ENCODE measurements at places on chromosomes 3 and 15.

GRCh38 chr3:197511130-197511529 lies 44.6 kb downstream of the BDH1 start:
- no peak for DNase-seq

DNA sequence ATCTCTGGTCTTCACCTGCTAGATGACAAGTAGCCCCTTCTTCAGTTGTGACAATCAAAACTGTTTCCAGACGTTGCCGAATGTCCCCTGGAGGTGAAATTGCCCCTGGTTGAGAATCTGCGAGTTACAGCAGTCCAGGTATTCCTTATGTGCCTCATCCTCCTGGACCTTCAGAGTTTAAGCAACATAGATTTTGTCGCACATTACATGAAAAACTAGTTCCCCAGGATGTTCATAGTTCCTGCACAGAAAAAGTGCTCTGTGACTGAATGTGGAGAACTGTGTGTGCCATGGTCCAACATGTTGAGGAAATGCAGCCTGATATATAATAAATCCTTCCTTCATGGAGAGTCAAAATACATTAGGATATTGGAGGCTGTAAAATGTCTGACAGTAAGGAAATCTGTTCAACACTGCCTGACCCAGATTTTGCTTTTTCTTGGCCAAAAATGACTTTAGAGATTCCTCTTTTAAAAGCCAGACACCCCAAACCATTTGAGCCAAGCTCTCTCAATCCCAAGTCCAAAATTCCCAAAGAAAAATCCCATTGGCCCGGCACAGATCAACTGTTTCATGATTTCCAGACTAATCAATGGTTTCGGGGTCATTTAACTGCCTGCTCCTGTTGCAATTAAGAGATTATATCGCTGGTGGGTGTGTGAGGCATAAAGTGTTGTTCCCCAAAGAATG lies 20.4 kb upstream of the SHC4 start:
- no peak for DNase-seq

DNA sequence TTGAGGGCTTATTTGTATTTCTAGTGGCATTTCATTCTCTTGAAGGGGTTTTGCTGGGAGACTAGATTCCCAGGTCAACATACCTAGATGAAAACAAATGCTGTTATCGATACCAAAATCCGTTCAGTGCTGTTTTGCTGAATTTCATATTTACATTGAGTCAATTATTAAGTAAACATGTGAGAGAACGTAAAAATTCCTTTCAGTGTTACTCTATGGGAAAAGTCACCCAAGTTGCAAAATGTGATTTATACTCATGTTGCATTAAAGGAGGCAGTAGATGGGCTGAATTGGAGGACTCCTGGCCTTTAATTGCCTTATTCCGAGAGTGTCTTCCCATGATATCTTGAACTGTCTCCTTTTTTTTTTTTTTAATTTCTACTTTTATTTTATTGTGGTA lies 1011.3 kb upstream of the NR2F2 start:
- no peak for DNase-seq

DNA sequence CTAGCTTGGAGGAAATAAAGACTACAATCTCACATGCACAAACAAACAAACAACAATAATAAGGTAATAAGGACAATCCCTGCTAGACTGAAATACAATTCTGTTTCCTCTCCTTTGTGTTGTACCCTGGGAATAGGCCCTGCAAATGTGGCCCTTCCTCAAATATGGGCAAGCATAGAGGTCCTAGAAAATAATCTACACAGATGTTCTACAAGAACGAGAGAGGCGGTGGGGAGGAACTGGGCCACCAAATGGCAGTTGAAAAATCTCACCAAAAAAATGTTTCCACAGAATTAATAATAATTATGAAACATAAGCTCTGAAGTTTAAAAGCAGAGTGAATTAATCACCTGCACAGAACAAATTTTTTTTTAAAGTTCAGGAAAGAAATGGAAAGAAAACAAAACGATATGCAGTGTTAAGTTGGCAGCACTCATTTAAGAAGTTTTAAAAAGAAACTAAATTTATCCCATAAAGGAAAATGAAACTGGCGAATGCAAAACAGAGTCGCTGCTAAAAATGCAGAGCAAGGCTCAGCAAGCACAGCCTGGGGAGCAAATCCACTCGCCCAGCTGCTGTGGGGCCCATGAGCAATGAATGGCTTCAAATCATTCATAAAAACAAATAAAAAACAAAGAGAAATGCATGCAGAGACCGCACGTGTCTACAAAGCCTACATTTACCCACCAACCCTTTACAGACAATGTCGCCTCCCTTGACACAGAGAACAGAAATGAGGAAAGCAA lies 475.4 kb downstream of the OCA2 start:
- DNase-seq: no peak

- peak; percentile 15 for DNase-seq
Measured at GRCh38 chr3:111690242-111690641, 95.1 kb upstream of the ZBED2 start.

DNA sequence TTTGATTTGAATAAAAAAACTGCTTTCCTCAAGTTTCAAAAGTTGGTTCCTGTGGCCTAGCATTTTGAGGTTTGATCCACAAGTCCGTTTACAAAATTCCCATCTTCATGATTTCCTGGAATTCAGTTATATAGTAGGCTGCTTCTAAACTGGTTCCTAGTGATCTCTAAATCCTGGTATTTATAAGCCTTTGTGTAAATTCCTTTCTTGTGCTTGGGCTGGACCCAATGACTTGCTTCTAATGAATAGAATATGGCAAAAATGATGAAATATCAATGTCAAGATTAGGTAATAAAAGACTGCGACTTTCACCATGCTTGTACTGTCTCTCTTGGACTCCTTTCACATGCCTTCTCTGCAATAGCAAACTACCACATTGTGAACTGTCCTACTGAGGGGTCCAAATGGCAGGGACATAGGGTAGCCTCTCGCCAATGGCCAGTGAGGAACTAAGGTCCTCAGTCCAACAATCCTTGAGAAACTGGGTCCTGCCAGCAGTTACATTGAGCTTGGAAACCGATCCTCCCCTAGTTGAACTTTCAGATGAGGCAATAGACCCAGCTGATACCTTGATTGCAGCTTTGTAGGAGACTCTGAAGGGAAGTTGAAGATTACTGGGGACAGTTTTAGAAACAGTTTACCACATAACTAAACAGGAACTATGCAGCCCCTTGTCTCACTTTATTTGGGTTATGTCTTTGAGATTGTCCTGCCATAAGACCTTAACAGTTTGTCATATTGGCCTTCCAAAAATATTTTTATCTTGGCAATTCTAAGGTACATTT lies 303.9 kb upstream of the TBC1D5 start:
- DNase-seq: no peak

DNA sequence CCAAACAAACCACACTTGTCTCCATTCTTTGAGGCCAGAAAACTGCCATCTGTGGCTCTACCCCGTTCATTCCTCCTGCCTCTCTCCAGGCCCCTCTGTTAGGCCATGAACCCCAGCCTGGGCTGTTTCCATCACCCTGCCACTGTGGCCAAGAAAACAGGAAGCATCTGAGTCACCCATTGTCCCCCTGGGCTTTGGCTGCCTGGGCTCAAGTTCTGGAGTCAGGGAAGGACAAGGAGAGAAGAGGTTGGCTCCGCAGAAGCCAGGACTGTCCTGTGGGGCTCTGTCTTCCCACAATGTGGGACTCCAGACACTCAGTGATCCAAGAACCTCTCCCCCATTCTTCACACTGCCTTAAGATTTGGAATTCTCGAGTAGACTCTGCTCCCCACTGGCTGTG lies 14.8 kb upstream of the LCTL start:
- no peak for DNase-seq

DNA sequence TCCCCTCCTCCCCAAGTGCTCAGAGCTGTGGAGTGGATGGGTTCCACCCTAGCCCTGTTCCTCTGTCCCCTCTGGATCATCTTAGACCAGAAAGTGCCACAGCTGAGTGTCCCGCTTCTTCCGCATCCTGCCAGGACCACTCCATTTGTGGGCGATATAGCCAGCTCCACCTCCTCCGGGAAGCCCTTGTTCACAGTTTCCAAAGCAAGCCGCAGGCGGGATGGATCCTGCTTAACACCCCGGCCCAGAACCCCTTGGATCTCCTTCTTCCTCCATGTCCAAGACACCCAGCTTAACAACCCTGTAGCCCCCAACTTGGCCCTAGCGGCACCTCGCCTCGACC lies 490 bp upstream of the ALAS1 start:
- no peak for DNase-seq

GRCh38 chr3:52291508-52292181 lies 4.0 kb downstream of the GLYCTK start:
- DNase-seq: no peak

- peak; percentile 51 for DNase-seq
Measured at GRCh38 chr3:99499235-99500158, 138.9 kb upstream of the COL8A1 start.

DNA sequence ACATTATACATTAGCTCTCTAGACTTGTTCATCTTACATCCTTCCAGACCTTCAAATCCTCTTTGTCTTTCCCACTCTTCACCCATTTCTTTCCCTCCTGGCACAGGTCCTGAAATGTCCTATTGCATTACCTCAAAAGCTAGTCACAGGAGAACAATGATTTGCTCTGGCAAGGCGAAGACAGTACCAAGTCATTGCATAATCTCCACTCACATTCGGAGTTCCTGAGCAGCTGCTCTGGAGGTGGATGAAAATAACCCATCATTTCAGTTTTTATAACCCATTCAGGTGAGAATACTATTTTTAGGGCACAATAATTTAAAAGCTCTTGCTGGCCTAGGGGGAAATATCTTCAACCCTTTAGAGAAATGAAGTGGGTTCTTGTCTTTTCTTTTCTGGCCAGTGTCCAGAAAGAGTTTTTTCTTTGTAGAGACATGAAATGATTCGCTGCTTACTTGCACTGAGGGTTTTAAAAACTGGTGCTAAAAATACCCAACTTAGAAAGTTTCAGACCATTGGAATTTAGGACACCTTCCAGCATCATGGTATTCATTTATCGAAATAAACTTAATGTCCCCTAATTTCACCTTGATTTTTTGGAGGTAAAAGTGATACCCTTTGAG lies 23.4 kb upstream of the DYNC1LI1 start:
- DNase-seq: no peak

- DNase-seq: no peak
Measured at GRCh38 chr3:67346081-67346480, 308.3 kb downstream of the SUCLG2 start.

DNA sequence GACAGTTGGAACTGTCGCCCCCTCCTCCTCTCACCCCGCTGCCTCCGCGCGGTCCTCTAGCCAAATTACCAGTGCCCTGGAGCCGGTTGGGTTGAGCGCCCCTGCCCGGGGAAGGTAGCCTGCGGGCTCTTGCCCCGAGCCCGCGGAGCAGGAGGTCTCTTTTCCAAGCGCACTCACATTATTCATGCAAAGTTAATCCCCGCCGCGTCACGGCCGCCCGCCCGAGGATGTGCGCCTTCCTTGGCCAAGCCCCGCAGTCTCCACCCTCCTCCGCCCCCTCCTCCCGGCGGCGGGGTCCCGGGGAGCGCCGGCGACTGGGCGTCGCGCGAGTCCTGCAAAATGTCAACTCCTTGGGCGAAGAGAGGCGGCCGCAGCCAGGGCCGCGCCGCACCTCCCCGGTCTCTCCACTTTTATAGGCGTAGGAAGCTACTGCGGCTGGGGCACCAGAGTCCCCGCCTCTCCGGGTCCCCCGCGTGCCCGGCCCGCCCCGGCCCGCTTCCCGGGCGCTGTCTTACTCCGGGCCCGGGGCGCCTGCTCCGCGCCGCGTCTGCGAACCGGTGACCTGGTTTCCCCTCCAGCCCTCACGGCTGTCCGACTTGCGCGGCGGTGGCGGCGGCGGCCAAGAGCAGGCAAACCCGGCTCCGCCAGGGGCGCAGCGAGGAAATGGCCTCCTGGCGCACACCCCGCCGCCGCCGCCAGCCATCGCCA lies at the start of gene THRB:
Gene THRB (minus strand): TSS at position 233 of the 708 bp plus-strand sequence.
- no peak for DNase-seq

- peak; percentile 78 for DNase-seq
Measured at GRCh38 chr3:45124352-45124751, 21.8 kb downstream of the CDCP1 start.

GRCh38 chr15:62472616-62473299 lies 307.7 kb upstream of the C2CD4B start:
- no peak for DNase-seq

GRCh38 chr3:88912294-88912877 lies 195.0 kb upstream of the EPHA3 start:
- DNase-seq: no peak

GRCh38 chr3:71997066-71997653 lies 212.2 kb upstream of the PROK2 start:
- DNase-seq: no peak

GRCh38 chr15:27870320-27870719 lies 228.8 kb downstream of the OCA2 start:
- no peak for DNase-seq

DNA sequence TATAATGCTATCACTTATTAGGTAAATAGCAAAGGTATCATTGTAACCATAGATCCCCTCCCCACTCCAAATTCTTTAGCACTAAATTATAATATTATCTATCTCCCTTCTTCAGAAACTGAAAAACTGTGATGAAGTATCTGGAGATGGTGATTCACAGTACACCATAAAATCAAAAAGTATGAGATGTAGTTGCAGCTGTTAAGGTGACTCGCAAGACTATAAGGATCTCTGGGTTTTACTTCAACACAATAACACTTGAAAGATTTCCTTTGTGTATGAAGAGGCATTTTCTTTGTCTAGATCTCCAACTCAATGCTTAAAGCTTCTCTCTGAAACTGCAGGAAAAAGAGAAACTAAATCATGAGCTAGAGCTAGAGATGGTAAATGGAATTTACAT lies 46.9 kb downstream of the IFT57 start:
- DNase-seq: no peak

DNA sequence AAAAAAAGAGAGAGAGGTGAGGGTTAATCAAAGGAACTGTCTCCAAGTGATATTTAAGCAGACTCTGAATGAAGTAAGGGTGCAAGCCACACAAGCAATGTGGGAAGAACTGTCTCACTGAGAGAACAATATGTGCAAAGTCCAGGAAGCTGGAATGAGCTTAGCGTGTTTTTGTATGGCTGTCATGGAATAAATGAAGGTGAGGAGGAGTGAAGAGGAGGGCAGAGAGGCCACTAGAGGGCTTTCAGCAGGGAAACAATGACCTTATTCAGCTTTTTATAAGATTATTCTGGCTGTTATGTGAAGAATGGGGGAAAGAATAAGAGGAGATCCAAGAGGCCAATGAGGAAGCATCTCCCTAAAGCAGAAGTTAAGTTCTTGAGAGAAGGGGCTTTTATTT lies 86.9 kb upstream of the COL8A1 start:
- no peak for DNase-seq

GRCh38 chr3:123610331-123610730 lies 25.5 kb upstream of the HACD2 start:
- DNase-seq: no peak

DNA sequence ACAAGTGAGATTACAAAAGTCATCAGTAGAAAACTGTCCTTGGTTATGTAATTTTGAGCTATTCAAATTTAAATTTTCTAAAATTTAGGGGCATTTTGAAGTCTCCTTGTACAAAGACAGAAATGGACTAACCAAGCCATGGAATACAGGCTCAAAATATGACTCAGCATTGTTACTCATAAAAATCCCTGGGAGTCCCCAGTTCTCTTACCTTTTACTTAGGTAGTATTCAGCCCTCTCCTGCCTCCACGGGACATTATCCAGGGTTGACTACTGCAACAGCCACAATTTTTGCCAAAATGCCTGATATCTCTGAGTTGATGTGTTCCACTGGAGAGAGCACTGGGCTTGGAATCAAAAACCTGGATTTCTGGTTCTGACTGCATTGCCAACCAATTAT lies 25.0 kb downstream of the CLDN18 start:
- no peak for DNase-seq

All from SW 1271 (cell line).